ENCODE measurements at places on chromosomes 11 and 22. TPM values are rescaled to one million over a fixed set of nuclear protein-coding genes. Genes with fewer than 3 reads are reported as not detected.

DNA sequence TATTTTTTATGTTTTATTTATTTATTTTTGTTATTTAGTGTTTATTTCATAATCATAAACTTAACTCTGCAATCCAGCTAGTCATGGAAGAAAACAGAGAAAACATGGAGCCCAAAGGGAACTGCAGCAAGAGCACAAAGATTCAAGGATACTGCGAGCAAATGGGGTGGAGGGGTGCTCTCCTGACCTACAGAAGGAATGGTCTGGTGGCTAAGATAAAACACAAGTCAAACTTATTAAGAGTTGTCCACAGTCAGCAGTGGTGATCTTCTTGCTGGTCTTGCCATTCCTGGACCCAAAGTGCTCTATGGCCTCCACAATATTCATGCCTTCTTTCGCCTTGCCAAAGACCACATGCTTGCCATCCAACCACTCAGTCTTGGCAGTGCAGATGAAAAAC lies 36.7 kb downstream of the STIM1 start:
- no peak for DNase-seq

- DNase-seq: no peak
Observed at GRCh38 chr11:15845261-15845660, 511.1 kb downstream of the SOX6 start.

- no peak for DNase-seq
Observed at GRCh38 chr11:27386181-27386845, 23.3 kb upstream of the CCDC34 start.

DNA sequence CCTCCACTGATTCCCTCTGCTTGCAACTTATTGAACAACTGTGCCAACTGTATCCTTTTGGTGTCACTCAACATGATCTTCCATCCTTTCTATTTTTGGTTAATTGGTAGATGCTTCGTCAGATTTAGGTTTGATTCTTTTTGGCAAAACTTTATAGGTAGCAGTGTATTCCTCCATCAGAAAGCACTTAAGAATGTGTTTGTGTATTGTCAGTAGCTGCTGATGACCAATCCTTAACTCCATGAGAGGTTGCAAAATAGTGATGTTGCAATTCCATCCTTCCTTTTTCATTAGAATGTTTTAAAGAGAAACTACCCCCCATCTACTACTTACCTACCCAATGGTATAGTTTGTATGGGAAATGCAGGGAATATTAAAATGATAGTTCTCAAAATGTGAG lies 22.1 kb downstream of the FAM76B start:
- DNase-seq: no peak

- DNase-seq: peak; percentile 19
Observed at GRCh38 chr11:97739932-97740800, 1280.6 kb upstream of the CNTN5 start.

- DNase-seq: no peak
Observed at GRCh38 chr11:66882561-66883015, 25.7 kb downstream of the LRFN4 start.

- DNase-seq: no peak
Observed at GRCh38 chr22:20794650-20795413, 20.9 kb downstream of the SERPIND1 start.

- no peak for DNase-seq
Observed at GRCh38 chr11:118240999-118241763, 11.0 kb downstream of the MPZL3 start.

DNA sequence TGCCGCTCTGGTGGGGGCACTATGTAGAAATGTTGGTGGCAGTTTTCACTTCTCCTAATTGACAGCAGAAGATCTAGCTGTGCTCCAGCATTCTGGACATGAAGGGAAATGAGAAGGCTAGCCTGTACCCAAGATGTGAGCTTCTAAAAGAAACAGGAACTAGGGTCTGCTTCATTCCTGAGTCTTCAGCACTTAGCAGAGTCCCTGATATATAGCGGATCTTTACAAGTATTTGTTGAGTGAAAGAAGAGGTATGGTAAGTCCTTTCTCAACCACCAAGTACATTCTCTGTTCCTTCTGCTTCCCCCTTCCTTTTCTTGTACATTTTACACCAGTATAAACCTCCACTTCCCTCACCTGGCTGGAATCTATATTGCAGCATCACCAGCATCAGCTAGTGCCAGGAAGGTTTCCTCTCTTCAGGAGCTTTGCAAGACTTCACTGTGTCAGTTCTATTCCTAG lies 408.3 kb upstream of the CADM1 start:
- DNase-seq: no peak

GRCh38 chr22:18033204-18033998 lies 9.0 kb upstream of the MICAL3 start:
- DNase-seq: no peak

DNA sequence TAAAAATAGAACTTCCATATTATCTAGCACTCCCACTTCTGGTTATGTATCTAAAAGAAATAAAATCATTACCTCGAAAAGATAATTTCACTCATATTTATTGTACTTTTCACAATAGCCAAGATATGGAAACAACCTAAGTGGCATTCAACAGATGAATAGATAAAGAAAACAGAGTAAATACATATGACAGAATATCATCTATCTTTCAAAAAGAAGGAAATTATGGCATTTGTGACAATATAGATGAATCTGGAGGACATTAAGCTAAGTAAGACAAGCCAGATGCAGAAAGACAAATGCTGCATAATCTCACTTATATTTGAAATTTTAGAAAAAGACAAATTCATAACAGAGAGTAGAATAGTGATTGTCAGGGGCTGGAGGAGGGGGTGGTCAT lies 590.0 kb upstream of the ANO3 start:
- no peak for DNase-seq

DNA sequence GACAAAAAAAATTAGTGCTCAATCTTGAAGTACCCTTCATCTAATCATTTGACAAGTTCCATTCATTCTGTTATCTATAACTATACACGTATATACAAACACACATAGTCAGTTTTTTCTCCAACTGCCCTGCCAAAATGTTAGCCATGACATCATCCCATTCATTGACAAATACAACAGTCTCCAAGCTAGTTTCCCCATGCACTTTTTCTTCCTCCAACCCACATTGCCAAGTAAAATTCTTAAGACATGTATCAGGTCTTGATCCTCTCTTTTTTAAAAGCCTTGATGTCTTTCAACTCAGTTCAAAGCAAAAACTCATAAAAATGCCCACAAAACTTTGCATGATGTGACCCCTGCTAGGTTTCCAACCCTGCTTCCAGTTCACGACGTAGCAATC lies 58.1 kb downstream of the DDI1 start:
- no peak for DNase-seq

- DNase-seq: no peak
Observed at GRCh38 chr11:19822531-19822930, 109.9 kb downstream of the NAV2 start.

DNA sequence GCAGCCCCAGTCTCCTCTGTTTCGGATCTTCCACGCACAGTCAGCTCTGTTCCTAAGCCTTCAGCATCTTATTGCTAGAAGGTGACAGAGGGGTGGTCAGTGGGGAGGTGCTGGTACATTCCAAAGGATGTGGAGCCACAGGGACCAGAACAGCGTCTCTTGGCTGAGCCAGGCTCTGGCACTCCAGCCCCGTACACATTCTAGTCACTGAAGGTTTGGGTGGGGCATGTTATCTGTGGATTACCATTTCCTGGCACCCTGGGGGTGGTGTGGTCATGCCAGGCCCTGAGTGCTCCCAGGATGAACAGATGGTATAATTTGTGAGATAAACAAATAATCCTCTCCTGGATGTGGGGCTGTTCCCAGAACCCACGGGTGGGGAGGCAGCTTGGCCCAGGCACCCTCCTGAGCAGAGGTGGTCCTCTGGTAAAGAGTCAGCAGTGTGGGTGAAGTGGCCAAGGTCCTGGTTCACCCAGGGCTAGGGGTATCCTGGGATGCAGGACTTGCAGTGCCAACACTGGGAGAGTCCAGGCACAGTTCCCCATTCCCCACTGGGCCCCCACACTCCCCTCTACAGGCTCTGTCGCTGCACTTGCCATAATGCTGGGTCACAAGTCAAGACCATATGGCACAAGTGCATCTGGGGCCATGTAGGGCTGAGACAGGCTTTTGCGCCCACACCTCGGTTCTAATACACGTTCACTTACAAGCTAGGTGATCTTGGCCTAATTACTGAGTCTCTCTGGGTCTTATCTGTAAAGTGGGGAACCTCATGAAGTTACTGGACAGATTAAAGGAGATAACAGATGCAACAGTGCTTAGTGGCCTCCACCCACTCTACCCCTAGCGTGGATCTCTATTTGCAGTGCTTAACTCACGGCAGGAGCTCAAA lies 33.0 kb downstream of the DKK3 start:
- no peak for DNase-seq

- DNase-seq: no peak
Observed at GRCh38 chr22:49267996-49268395, 559.7 kb downstream of the BRD1 start.

- peak; percentile 61 for DNase-seq
Observed at GRCh38 chr11:35615921-35616900, 2.0 kb upstream of the FJX1 start.

GRCh38 chr22:25362215-25362882 lies 142.9 kb downstream of the CRYBB2 start:
- peak; percentile 68 for DNase-seq

DNA sequence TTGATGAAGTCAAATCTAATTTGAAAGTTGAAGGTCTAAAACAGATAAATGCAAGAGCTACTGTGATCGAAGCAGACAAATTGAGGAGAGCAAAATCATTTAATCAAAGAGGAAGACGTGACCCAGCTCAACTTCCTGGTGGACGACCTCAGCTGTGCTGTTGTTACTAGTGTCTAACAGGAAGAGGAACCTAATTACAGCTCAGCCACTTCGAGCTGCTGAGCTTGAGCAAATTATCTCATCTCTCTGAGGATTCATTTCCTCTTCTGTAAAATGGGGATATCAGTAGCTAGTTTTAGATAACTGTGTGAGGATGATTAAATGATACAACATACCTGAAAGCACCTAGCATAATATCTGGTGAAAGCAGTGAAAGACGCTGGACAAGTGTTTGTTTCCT lies 48.6 kb upstream of the OLFML1 start:
- no peak for DNase-seq

GRCh38 chr11:12260731-12261521 lies 116.4 kb upstream of the PARVA start:
- DNase-seq: no peak

DNA sequence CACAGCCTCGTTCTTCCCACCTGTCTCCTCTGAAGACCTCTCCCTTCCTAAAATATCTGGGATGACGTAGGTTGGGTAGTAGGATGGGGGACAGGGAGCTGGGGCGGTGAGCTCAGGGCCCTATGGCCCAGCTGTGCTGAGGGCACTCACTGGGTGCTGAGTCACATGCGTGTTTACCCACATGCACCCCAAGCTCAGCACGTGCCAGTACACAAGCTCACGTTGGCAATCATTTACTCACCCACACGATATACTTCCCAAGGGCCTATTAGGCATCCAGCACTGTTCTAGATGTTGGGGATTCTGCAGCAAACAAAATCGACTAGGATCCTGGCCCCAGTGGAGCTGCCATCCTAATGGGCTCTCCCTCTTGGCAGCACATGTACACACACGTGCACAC lies 28.7 kb downstream of the ARAP1 start:
- DNase-seq: no peak

GRCh38 chr11:123292647-123293046 lies 97.6 kb upstream of the CLMP start:
- DNase-seq: no peak

DNA sequence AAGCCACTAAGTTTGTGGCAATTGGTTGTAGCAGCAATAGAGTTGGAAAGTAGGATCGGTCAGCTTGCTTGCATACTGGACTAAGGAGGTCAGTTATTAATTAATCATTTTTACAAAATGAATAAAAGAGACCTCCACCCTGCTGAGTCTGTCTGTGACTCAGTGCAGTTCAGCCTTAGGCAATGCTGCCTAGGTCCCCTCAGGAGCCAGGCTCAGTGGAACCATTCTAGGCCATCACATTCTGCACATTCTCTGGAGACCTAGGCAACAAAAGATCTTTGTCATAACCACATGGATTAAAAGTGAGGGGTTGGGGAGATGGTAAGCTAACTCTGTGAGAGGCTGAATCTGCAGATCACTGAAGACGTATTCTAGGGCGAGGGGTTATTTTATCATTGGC lies 178.7 kb upstream of the CADM1 start:
- no peak for DNase-seq

GRCh38 chr11:63882555-63883242 lies 34.3 kb downstream of the RCOR2 start:
- no peak for DNase-seq

DNA sequence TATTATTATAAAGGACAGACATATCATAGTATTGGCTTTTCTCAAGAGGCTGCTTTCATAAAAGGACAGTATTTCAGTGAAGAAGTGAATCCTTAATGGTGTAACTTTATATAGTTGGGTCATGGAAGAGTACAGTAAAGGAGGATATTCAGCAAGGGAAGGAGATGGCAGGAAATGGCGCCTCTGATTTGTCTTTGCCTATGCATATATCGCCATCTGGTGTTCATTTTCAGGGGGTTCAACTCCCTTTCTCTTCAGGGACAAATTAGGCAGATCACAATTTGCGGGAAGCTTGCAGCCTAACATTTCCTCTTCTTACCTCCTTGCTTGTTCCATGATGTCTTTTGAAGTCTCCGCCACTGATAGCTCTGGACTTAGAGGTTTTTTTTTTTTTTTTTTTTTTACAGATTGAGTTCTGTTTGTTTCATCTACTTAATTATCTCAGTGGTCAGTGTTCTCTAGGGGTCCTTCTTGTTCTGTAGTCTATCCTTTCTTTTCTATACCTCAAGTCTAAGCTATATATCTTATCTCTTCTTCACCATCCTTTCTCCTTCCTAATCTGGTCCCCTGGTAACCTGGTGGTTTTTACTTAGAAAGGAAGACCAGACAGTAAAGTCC lies 21.8 kb upstream of the RRM1 start:
- DNase-seq: peak; percentile 79

- DNase-seq: no peak
Observed at GRCh38 chr11:34351687-34352469, 5.9 kb downstream of the ABTB2 start.

DNA sequence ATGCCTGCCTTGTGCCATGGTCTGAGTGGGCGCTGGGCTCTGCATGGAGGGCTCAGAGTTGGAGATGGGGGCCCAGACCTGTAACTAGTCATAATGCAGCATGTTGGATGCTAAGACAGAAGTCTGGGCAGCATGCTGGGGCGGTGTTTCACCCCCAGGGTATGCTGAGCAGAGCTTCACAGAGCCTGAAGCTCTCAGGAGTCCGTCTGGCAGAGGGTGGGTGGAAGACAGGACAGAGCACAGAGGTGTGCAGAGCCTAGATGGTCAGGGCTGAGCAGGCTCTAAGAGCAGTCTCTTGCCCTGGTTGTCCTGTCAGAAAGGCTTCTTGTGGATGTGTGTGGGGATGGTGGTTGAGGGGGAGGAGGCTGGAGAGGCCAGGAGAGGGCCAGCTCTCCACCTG lies 7.2 kb downstream of the TAF6L start:
- no peak for DNase-seq

The KRTAP5-6 gene
- polyA plus RNA-seq: 0.49 TPM

The SLC5A4 gene
- polyA plus RNA-seq: 1.0 TPM

The DMC1 gene
- 8.0 TPM for polyA plus RNA-seq

The TH gene
- 0.66 TPM for polyA plus RNA-seq

The TESMIN gene
- 0.85 TPM for polyA plus RNA-seq

The MS4A6E gene
- polyA plus RNA-seq: not detected

The C1QTNF5 gene
- 27.6 TPM for polyA plus RNA-seq

The IZUMO1R gene
- not detected for polyA plus RNA-seq

The FOLR3 gene
- 0.61 TPM for polyA plus RNA-seq

The MIOX gene
- not detected for polyA plus RNA-seq

The PANX3 gene
- polyA plus RNA-seq: not detected

All from hindlimb muscle (tissue), 1 donor.